ENCODE measurements at places on chromosomes 7 and 10.
A peak's percentile ranks its signal among the peaks of the same experiment; 100 is the strongest.

DNA sequence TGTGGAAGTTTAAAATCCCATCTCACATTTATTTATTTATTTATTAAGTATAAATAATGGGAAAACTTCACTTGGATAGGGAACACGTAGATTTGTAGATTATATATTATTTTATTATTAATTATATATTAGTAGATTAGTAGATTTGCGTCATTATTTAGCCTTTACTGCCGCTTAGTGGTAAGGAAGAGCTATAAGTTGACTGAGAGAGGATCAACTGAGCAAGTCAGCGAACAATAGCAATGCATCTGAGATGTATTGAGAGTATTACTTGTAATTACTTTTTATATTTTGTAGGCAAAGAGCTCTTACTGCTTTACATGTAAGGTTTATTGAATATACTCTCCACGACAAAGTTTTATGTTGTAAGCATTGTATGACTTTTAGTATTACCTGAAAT, 244.5 kb upstream of the ANKRD30A start:
- no peak for DNase-seq

DNA sequence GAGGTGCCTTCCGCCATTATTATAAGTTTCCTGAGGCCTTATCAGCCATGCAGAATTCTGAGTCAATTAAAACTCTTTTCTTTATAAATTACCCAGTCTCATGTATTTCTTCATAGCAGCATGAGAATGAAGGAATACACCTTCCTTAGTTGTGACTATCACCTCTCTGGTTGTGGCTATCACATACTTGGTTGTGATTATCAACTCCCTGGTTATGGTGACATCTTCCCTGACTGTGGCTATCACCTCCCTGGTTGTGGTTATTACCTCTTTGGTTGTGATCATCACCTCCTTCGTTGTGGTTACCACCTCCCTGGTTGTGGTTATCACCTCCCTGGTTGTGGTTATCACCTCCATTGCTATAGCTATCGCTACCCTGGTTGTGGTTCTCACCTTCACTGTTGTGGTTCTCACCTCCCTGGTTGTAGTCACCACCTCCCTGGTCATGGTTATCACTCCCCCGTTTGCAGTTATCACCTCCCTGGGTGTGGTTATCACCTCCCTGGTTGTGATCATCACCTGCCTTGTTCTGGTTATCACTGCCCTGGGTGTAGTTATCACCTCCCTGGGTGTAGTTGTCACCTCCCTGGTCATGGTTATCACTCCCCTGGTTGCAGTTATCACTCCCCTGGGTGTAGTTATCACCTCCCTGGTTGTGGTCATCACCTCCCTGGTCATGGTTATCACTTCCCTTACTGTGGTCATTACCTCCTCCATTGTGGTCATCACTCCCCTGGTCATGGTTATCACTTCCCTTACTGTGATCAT, 105.9 kb downstream of the GPR26 start:
- no peak for DNase-seq

GRCh38 chr7:93559639-93560491, 14.7 kb downstream of the CALCR start:
- no peak for DNase-seq

GRCh38 chr7:69992938-69993337, 394.7 kb downstream of the AUTS2 start:
- no peak for DNase-seq

GRCh38 chr7:50497068-50497642, 47.0 kb upstream of the FIGNL1 start:
- DNase-seq, result no peak

DNA sequence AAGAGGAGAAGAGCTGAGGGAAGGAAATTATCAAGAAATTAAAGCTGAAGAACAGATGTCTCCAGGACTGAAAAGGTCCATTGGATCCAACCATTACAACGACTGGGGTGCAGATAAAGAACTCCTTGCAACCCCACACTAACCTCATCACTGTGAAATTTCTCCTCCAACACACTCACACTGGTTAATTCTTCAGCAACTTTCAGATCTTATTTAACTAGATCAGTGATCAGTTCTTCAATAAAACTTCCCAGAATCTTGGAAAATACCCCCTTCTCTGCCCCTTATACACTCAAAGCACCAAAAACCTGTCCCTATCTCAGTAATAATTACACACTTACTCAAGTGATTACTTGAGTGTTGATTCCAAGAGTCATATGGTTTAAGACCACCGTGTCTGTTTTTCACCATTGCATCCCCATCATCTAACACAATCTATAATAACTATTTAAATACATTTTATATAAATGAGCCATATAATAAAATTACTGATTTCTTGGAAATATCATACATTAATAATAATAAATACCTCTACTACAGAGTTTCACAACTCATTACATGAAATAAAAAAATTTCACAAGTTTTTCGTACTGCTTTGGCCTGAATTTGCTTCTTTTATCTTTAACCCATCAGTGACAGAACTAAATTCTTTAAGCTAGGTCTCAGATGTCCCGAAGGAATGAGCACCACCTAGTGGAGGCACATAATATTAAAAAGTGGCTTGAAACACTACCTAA, 123.7 kb downstream of the MPP7 start:
- DNase-seq, result no peak

- no peak for DNase-seq
Observed at GRCh38 chr7:135001390-135002165, 15.3 kb downstream of the AGBL3 start.

DNA sequence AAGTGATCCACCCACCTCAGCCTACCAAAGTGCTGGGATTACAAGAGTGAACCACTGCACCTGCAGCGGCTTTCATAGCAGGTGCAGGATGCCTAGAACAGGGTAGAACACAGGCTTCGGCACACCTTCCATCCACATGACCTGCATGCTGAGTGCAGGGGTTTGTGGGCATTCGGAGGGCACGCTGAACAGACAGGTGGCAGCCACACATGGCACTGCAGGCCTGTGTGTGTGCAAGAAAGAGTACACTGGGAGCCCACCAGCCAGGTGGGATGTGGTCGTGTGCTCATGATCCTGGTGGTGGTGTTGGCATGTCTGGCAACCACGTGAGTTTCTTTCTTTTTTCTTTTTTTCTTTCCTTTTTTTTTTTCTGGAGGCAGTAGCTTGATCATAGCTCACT, 38.4 kb downstream of the GRID2IP start:
- DNase-seq, result no peak

DNA sequence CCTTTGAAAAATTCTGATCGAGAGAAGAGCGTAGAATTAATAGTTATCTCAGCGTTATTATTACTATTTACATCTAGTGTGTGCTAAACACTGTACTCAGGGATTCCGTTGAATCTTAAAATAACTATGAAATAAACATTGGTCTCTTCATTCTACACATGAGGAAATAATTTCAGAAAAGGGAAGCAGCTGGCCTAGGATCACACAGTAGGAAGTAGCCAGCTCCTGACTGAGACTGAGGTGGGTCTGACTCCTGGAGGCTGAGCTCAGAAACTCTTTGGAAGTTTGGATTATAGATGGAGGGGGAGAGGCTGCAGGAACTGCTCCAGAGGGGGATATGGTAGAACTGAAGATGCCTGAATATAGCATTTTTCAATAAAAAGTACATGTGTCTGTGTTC, 183.9 kb upstream of the WDR11 start:
- no peak for DNase-seq

GRCh38 chr7:150356265-150356897, 12.2 kb upstream of the REPIN1 start:
- no peak for DNase-seq

DNA sequence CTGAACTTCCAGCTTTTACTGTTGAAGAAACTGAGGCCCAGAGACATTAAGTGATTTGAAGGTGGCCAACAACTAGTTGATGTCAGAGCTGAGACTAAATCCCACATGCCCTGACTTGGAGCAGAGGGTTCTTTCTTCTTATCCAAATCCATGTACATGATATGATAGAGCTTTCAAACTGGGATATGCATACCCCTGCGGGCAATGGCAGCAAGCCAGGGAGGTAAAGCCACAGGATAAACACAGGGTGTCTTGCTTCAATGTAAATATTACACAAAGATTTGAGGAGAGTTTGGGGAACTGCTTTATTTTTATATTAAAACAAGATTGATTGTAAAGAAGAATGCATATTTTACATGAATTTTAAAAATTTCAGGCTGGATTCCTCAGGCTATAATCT, 2.3 kb upstream of the LRRC72 start:
- DNase-seq, result no peak

DNA sequence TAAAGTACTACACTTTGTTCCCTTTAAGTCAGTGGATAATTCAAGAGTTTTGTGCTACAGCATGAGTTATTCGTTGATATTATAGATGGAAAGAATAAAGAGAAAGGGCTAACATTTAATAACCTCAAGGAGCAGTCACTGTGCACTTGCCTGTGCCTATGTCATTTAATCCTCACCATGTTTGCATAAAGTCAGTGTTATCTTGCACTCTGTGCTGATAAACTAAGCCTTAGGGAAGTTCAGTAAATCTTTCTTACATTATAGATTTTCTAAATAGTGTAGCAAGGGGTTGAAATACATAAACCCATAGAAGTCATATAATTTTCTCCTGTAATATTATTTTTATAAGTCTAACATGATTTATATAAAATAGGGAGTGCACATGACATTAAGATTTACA, 103.1 kb downstream of the TMEM26 start:
- DNase-seq, result no peak

DNA sequence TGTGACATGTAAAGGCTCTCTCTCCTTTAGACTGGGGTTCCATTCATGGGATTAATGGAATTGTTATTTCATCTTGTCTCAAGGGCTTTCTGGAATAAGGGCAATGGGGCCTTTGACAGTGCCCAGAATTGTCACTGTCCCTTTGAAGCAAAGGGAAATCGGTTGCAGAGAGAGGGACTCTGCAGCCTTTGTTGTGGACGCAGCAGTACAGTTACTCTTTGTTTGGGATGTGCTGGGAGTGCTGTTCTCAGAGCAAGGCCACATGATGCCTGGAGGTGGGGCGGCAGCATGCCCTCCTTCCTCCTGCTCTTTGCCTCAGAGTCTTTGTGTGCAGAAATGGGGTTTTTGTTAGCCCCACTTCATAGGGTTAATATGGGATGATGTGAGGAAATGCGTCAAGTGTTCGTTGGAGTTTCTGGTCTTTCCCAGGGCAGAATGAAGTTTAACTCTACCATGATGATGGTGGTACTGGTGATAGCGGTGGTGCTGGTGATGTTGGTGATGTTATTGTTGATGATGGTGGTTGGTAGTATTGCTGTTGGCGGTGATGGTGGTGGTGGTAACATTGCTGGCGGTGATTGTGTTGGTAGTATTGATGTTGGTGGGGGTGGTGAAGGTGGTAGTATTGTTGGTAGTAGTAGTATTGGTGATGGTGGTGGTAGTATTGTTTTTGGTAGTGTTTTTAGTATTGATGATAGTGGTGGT, 45.3 kb downstream of the DOCK1 start:
- no peak for DNase-seq

DNA sequence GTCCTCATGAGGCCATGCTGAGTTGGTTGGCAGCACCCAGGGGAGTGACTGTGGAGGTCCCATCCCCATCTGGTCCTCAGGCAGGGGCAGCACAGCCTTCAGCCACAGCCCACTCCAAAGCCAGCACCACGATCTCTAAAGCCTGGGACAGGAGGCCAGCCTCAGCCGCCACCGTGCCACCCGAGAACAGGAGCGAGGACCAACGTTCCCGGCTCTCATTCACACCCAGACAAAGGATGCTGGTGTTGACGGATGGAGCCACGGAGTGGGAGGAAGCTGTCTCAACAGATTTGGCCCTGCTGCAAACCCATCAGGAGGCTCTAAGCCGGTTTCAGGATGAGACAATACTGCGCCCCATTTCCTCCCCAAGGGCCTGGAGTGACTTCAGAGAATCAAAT, 42.7 kb upstream of the PPP2R2D start:
- no peak for DNase-seq

GRCh38 chr7:126569402-126569801, 683.3 kb downstream of the GRM8 start:
- DNase-seq, result no peak

DNA sequence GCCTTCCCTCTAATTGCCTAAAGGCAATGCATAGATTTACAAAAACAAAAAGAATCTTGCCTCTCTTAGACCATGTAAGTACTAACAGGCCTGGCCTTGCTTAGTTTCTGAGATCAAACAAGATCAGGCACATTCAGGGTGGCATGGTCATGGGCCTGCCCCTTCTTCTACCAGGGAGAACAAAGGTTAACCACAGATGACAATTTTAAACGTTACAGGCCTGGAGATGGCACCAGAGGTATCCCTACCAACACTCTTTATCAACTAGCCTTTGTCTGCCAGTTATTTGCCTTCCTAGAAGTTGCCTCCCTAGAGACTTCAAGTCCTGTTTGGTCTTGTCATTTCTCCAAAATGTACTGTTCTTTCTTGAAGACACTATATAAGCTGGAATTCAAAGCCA, 252.6 kb downstream of the DOCK4 start:
- no peak for DNase-seq

GRCh38 chr7:107700570-107700969, 39.9 kb downstream of the SLC26A4 start:
- no peak for DNase-seq

DNA sequence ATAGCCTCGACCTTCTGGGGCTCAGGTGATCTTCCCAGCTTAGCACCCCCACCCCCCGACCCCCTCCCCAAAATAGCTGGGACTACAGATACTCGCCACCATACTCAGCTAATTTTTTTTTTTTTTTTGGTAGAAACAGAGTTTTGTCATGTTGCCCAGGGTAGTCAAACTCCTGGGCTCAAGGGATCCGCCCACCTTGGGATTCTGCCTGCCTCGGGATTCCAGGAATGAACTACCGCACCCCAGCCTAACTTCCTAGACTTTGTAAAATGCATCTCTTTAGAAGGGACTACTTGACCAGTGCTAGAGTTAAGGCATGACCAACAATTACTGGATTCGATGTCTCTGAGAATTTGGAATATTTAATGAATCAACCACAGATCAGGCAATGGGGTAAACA, 85.9 kb downstream of the MDFIC start:
- no peak for DNase-seq

- no peak for DNase-seq
Observed at GRCh38 chr10:75541411-75541810, 110.0 kb downstream of the LRMDA start.

- peak; percentile 71 for DNase-seq
Observed at GRCh38 chr7:151017953-151018420, 6.3 kb downstream of the ATG9B start.

- peak; percentile 34 for DNase-seq
Observed at GRCh38 chr7:2508327-2509215, 11.0 kb upstream of the LFNG start.

- no peak for DNase-seq
Observed at GRCh38 chr7:26777385-26777784, 87.0 kb downstream of the SKAP2 start.

- DNase-seq, result no peak
Observed at GRCh38 chr7:9981742-9982349, 991.8 kb upstream of the PHF14 start.

DNA sequence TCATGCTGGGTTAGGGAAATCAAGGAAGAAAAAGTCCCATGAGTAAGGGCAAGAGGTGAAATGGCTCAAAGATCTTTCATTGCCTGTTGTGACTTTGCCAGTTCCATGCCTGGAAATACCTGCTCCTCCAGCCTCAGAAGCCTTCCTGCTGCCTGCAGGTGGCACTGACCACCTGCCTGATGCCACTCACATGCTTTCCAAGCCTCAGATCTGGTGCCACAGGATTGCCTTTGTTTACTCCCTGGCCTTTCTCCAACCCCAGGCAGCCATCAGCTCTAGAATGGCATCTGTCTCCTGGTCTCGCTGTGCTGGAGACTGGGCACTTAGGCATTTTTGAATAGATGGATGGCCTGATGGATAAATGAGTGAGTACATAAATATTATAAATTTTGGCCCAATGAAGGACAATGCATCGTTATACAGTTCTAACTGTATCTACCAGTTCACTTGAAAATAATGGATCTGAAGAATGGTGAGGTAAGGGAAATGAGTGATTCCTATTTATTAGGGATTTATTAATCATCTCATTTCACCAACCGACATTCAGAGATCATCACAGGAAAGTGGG, 657.2 kb downstream of the INHBA start:
- no peak for DNase-seq

Measured in activated naive CD8-positive, alpha-beta T cell treated with anti-CD3 and anti-CD28 coated beads, Interleukin-2, amount 50 U/mL, for 16 hours (primary cell).